Activated naive CD4-positive, alpha-beta T cell treated with anti-CD3 and anti-CD28 coated beads, Interleukin-2, amount 50 U/mL, for 16 hours (primary cell): ENCODE measurements at places on chromosomes 6 and 20.

- no peak for DNase-seq
These were observed 20.1 kb downstream of the ZNF831 start for GRCh38 chr20:59183751-59184150.

- no peak for DNase-seq
These were observed 2.9 kb downstream of the ZNF335 start for GRCh38 chr20:45968801-45969711.

DNA sequence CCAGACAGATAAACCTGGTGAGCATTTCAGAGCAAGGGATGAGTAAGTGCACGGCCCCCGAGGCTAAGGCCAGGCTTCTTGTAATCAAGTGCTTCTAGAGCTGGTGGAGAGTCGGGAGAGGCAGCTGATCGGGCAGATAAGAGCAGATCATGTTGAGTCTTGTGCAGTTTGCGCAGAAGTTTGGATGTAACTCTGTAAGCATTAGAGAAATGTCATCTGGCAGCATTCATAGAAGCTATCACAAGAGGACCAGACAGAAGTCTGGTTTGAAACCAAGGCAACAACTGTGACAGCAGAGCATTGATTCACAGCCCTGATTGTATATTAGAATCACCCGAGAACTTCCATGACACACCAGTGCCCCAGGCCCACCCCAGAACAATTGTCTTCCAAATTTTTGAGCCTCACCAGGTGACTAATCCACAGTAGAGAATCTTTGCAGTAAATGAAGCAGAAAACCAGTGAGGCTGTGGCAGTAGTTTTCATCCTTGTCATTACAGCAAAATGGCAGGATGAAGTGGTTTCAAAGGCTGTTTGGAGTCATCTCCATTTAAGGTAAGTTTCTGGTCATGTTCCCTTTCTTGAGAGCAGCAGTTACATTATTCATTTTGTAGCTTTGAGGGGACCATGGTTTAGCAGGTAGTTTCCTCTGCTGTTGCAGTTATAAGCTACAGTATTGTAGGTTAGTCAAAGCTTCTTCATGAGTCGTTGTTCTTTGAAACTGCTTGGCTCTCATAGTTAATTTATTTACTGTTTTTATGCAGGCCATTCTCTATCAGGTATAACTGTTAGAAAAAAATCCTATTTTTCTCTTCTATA lies 84.1 kb downstream of the RNF217 start:
- DNase-seq = no peak

DNA sequence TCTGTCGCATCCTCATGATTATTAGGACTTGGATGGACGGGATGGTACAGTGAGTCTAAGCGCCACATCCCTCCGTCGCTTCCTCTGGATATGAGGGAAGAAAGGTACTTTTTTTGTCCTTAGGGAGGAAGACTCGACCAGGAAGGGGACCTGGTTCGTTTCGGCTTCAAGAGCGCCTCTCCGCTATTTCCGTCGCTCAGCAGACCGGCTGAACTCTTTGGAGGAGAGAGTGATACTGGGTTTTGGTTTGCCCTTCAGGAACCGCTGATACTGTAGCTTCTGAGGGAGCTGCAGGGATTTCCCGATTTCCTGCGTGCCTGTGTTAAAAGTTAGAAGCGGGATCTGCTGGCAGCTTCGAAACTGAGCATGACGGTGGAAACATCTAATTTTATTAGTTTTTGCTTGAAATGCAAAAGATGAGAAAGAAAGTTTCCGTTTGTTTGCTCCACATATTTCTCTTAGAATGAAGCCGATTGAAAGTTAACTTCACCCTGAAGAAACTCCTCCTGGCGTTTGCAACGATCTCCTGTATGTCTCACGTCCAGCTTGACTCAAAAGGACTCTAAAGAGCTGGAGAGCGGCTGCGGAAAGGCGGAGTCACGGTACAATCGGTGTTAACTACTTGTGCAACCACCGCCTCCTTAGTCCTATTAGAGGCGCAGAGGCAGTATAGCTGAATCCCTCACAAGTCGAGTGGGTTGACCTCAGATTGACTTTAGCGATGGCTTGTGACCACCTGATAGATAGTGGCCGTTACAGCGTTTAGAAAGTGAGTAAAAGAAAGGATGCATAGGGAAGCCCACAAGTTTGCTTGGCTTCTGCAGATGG lies 129.4 kb downstream of the TRIM27 start:
- no peak for DNase-seq

- DNase-seq = no peak
These were observed 15.4 kb downstream of the C6orf141 start for GRCh38 chr6:49565855-49566254.

DNA sequence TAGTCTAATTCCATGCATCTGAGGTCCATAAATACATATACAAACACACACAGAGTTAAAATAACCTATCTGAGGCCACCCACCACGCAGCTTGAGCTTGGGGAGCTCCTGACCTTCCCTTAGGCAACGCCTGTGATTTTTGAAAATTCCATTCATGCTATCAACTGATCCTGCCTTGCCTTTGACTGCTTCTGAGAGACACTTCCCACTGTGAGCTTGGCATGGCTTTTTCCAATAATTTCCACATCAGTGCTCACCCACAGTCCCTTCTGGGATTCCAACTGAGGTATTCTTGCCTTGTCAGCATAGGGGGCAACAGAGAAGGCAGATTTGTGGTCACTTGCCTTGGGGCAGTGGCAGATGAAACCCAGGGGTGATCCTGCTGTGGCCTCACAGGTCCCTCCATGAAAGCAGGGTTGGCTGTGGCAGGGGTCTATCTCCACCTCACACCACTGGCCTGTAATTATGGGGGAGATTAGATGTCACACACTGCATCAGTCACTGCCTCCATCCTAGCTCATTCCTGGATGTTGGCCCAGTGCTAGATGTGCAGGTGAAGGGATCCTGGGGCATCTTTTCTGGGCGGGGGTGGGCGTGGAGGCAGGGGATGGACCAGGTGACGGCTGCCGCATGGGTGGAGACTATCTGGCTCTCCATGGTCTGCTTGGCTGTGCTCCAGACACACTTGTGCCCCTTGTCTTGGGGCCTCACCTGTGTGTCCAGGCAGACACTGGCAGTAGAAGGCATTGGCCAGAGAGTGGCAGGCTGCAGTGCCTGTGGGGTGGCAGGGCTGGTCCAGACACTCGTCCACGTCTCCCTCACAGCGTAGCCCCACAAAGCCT lies 11.2 kb upstream of the GPSM3 start:
- DNase-seq = no peak
